CD4-positive, alpha-beta T cell treated with Interleukin-15 for 4 hours (primary cell): ENCODE measurements at places on chromosomes 6 and 20.

GRCh38 chr20:35226884-35227681 is 593 bp downstream of the MMP24 start:
- peak; percentile 17 for DNase-seq

GRCh38 chr20:33846291-33846935 is 35.3 kb downstream of the CHMP4B start:
- DNase-seq: no peak

GRCh38 chr6:55818482-55818881 is 56.9 kb downstream of the BMP5 start:
- no peak for DNase-seq

GRCh38 chr6:6007366-6008088 is 802 bp upstream of the NRN1 start:
- DNase-seq: no peak

DNA sequence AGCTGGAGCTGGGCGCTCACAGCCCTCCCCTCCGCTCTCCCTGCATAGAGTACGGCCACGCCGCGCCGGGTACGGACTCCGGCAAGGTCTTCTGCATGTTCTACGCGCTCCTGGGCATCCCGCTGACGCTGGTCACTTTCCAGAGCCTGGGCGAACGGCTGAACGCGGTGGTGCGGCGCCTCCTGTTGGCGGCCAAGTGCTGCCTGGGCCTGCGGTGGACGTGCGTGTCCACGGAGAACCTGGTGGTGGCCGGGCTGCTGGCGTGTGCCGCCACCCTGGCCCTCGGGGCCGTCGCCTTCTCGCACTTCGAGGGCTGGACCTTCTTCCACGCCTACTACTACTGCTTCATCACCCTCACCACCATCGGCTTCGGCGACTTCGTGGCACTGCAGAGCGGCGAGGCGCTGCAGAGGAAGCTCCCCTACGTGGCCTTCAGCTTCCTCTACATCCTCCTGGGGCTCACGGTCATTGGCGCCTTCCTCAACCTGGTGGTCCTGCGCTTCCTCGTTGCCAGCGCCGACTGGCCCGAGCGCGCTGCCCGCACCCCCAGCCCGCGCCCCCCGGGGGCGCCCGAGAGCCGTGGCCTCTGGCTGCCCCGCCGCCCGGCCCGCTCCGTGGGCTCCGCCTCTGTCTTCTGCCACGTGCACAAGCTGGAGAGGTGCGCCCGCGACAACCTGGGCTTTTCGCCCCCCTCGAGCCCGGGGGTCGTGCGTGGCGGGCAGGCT is 4.6 kb downstream of the KCNK15 start:
- DNase-seq: no peak

DNA sequence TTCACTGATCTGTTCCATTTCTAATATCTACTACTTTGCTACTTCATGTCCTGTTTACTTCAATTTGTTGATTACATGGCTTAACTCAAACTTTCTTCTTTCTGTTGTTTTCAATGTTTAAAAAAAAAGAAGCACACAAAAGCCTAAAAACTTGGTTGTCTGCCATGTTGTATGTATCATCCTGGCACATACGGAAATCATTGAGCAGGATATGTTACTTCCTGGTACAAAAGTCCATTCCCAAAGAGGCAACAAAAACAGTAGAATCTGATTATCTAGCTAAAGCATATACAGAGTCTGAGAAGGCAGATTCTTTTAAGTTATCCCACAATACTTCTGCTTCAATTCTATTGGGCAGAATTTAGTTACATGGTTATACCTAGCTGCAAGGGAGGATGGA is 14.5 kb upstream of the COL12A1 start:
- no peak for DNase-seq

GRCh38 chr6:168877821-168878282 is 375.8 kb downstream of the THBS2 start:
- DNase-seq: peak; percentile 11

DNA sequence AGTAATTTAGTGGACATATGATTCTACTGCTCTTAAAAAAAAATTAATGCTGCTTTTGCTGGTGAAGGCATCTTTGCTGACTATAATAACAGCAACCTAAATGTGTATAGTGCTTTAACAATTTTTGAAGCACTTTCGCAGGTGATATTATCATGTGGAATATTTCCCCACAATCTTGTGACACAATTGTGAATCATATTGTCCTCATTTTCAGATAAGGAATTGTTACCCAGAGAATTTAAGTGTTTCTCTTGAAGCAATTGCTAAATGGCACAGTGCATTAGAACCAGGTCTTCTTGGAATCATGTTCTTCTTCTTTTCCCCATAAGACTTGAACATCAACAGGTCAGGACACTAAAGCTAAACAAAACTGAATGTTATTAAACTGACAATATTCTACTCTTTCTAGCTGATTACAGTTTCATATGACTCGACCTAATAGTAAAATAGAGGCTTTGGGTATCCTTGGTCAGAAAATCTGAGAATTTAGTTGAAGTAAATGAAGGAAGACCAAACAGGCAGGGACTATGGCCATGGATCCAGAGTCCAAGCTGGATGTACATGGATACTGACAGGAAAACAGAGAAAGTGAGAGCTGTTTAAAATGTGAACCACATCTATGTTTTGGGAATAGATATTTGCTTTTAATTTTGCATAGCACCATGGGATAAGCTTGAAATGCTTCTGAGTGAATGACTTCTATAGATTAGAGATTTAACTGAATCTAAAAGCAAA is 121.8 kb upstream of the SLC35B3 start:
- DNase-seq: no peak

DNA sequence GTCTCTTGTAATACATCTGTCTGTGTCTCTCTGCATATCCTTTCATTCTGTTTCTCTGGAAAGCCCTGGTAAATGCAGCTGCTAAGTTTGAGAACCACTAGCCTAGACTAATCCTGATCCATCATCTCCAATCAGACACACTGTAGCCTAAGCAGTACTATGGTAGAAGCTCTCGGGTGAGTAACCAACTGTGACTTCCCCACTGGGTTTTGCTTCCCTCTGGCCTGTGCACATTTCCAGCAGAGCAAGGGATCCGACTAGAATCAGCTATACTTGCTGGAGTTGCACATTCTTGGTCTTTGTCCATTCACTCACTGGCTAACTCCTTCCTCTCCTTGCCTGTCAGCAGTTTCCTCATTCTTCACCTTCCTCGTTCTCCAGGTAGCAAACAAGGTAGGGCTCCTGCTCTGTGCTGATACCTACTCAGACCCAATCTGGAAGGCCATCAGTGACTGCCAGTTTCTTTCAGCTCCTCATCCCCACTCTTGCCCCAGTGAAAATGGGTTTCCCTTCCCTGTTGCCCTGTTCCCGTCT is 184.2 kb downstream of the PLCB4 start:
- no peak for DNase-seq

- DNase-seq: peak; percentile 16
Observed at GRCh38 chr6:27668442-27669294, 195.8 kb upstream of the ZNF184 start.

DNA sequence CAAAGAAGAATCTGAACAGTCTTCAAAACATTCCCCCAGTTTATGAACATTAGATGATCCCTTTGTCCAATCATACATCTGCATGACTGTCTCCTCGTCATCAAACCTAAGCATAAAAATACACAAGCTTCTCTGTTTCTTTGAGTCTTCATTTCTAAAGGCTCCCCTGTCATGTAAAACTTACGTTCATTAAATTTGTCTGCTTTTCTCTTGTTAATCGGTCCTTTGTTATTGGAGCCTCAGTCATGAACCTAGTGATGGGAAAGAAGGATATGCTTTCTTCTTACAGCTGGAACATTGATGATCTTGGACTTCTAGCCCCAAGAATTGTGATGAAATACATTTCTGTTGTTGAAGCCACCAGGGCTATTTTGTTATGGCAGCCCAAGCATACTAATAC is 18.0 kb upstream of the RIPOR2 start:
- DNase-seq: no peak

GRCh38 chr6:166588691-166589336 is 2.3 kb upstream of the RAMACL start:
- DNase-seq: no peak
